ENCODE measurements at places on chromosomes 11 and 22.
A peak's percentile ranks its signal among the peaks of the same experiment; 100 is the strongest.

GRCh38 chr22:32265882-32266767, 11.0 kb upstream of the SLC5A4 start:
- peak; percentile 64 for DNase-seq

GRCh38 chr22:31561238-31561887, 65.0 kb downstream of the SFI1 start:
- peak; percentile 24 for DNase-seq

GRCh38 chr11:107702723-107703122, 9.1 kb downstream of the SLN start:
- DNase-seq, result no peak

DNA sequence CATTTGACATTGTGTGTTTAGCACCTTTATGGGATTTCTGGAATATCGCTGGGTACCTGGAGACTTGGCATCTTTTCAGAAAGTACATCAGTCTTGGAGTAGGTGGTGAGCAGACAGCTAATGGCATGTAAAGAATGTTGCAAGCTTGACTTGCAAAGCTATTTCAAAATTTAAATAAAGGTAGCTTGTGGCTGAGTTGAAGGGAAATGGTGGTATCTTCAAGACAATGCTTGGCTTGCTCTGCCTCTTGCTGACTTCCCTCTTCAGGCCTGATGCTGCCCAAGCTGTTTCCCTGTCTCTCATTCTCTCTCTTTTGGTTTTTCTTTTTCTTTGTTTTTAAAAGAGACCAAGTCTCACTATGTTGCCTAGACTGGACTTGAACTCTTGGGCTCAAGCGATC, 13.2 kb downstream of the ZNRF3 start:
- no peak for DNase-seq

DNA sequence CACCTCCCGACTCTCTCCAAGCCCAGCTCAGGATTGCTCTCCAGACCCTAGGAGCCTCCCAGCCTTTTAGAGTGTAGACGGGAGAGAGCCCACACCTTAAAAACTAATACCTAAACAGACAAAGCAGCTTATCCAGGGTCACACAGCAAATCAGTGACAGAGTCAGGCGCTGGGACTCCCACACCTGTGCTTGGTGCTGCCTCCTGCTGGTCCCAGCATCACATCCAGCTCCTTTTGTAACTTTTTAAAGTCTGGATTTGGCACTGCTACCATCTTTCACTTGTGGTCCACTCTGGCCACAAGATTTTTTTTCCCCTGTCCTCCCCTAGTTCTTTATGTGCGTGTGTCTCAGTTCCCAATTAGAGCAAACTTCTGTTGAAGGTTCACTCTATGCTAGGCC, 4.7 kb downstream of the ANO1 start:
- no peak for DNase-seq

GRCh38 chr22:31870890-31871289, 73.4 kb upstream of the YWHAH start:
- DNase-seq, result no peak

GRCh38 chr22:45861259-45861658, 115.7 kb downstream of the WNT7B start:
- no peak for DNase-seq

GRCh38 chr11:109644152-109644551, 222.2 kb downstream of the C11orf87 start:
- no peak for DNase-seq

DNA sequence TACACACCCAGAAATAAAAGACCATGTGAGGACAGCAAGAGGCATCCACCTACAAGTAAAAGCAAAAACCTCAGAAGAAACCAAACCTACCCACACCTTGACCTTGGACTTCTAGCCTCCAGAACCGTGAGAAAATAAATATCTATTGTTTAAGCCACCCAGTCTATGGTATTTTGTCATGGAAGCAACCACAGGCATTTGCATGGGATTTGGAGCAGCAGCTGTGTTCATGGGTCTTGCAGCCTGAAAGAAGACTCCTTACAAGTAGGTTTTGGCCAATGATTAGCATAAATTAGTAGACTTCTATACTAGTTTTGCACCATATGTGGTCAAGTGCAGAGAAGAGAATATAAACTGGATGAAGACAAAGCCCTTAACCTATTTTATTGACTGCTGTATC, 27.9 kb downstream of the FSHB start:
- no peak for DNase-seq

- peak; percentile 16 for DNase-seq
Measured at GRCh38 chr22:31344578-31345330, 1.4 kb downstream of the PATZ1 start.
